ENCODE measurements at places on chromosomes 13 and 19.
A peak's percentile ranks its signal among the peaks of the same experiment; 100 is the strongest.

- no peak for DNase-seq
Observed at GRCh38 chr13:110498765-110499164, 62.8 kb downstream of the RAB20 start.

DNA sequence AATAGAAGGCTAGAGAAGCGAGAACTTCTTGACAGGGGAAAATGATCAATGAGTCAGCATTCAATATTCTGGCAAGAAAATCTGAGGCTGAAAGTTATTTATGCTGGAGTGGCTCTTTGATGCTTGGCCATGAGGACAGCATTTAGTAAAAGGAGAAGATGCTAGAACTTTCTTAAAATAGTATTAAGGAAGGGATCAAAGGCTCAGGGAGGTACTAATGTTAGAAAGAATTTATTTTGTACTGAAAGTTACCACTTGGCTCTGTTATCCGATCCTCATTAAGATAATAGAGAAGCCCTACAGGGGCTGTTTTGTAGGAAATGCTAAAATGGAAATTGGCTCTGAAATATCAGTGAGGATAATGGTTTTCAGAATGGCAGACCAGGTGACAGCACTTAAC lies 1774.6 kb upstream of the PCDH20 start:
- no peak for DNase-seq

- no peak for DNase-seq
Observed at GRCh38 chr19:11448923-11449554, 13.6 kb downstream of the PRKCSH start.

DNA sequence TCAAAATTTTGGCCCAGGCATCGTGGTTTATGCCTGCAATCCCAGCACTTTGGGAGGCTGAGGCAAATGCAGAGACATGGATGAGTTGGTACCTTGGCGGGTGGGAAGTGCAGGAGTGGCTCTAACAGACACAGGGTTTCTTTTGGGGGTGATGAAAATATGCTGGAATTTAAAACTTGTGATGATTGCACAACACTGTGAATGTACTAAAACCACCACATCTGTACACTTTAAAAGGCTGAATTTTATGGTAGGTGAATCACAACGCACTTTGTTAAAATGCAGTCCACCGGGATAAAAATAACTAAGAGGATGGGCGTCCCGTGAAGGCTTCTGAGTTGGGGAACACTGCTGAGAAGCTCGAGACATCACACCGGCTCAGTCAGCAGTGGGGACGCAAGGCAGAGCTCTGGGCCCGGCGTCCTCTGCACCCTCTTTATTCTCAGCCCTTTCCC lies 47.1 kb downstream of the MLLT1 start:
- DNase-seq, result no peak

DNA sequence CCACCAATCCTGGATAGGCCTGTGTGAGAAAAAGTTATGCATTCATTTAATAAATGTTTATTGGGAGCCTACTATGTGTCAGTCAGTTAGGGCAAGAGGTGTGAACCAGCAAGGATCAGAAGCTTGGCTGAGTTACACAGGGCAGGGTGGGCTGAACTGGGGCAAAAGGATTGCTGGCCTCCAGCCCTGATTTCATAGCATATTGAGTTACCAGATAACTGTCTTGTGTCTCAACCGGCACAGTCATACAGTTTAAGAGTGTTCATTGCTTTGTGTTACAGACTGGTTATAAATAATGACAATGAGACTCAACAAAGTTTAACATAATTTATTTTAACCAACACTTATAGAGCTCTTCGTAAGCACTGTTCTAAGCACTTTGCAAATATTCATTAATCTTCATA lies 253.8 kb downstream of the DLEU7 start:
- DNase-seq, result no peak

DNA sequence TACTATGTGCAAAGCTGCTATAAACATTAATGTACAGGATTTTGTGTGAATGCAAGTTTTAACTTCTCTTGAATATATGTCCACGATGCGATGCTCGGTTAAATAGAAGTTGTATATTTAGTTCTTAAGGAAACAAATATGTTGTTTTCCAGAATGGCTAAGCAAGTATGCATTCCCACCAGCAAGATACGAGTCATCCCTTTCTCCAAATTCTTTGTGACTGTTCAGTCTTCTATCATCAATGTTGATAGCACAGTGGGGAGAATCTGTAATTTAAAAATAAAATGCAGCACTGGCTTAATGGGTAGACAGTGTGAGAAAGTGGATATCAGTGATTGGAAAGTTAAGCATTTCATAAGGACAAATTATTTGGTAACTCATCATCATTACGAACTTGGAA lies 1340.8 kb downstream of the PCDH9 start:
- DNase-seq, result no peak

DNA sequence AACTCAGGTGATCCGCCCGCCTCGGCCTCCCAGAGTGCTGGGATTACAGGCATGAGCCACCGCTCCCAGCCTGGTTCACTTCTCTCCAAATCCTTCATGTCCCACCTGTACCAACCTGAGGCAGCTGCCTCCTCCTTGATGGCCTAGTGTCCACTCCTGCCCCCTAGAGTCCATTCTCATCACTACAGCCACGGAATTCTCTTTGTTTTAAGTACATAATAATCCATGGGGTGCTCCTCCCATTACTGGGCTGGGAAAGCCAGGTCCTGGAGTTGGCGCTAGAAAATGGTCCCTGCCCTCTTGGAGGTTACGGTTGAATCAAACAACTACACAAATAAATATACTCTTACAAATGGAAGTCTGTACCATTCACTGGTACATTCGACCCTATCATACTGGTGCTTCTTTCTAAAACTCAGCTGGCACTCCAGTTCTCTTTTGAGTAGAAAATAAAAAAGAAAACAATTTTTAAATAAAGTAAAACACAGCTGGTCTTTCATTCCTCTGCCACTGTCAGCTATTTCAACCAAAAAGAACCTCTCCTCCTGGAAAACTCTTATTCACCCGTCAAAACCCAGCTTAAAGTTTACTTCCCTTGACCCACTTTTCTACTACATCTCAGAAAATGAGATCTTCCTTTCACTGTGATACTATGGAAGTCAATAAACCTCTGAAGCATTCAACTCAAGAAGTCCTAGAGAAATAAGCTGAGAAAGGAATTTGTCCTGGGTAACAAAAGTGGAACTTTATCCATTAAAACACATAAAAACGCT lies 22.4 kb upstream of the ARHGEF18 start:
- no peak for DNase-seq

DNA sequence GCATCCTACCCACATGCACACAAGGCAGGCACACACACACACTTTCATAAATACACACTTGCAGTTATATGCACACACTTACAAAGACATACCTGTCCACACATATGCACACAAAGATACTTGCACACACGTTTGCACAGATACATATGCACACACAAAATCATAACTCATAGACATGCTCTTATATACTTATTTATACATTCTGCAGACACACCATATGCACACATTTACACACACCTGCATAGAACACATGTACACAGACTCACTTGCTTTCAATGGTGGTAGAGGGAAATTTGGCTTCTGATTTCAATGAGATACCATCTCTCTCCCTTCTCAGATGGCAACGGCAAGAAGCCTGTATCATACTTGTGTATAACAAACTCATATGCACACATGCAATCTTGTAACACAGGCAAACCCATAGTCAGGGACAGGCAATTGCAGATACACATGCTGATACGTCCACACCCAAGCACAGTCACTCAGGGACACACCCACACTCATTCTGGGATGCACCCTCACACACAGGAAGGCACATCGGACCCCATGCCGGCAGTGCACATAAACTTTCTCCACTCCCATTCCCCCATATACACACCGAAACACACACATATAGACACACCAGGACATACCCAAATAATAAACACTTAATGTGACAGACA lies 24.7 kb downstream of the OLFM2 start:
- DNase-seq, result no peak

GRCh38 chr19:29328586-29328985 lies 115.6 kb upstream of the UQCRFS1 start:
- DNase-seq, result no peak

DNA sequence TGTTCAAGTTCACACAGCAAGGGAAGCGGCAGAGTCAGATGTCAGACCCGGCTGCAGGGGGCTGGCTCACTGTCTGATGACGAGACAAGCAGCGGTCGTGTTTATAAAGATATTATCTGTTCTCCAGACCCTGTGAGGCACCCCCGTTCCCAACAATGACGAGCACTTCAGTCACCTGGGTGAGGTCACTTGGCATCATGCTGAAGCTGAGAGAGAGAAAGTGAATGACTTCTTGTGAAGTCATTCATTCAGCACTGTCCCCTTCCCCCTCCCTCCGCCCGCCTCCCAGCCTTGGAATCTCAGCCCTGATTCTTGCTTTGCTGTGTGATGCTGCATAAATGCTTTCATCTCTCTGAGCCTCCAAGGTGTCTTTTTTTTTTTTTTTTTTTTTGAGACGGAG lies 4.9 kb upstream of the LYPD3 start:
- peak; percentile 79 for DNase-seq

DNA sequence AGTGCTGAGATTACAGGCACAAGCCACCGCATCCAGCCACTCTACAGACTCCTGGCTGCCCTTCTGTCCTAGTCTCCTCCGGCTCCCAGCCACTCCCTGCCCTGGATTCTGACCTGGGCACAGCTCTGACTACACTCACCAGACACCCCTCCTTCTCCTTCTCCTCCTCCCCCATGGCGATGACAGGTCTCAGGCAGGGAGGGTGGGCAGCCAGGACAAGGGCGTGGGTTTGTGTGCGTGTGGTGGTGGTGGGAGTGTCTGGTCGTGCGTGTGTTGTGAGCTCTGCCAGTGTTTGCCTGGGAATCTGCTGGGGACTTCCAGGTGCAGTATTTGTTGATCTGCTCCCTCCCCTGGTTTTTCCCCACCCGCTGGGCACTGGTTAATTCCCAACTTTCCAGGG lies 3.0 kb upstream of the NCCRP1 start:
- DNase-seq, result no peak

GRCh38 chr19:16611121-16611520 lies 16.9 kb downstream of the MED26 start:
- DNase-seq, result no peak

DNA sequence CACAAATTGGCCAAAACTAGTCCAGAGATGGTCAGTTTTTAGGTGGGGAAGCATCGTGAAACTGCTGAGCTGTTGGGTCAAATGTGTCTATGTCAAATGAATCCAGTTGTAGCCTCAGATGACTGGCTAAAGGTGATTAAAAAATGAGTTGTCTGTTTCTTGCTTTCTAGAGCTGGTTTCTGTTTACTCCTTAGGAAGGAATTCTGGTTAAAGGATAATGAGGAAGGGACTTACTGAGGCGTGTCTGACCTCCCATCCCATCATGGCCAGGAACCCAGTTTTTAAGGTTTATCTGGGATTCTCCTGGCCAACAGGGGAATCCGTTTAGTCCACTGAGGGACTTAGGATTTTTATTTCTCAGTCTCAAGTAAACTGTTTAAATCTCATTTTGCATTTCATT lies 256.5 kb downstream of the UQCRFS1 start:
- DNase-seq, result no peak

GRCh38 chr19:35040826-35041547 lies 534 bp upstream of the HPN start:
- DNase-seq, result peak; percentile 15

GRCh38 chr13:76610819-76611415 lies 275.3 kb downstream of the KCTD12 start:
- DNase-seq, result no peak

All from stimulated activated naive CD4-positive, alpha-beta T cell (primary cell).